ENCODE measurements at places on chromosomes 3 and 15.

- no peak for DNase-seq
Measured at GRCh38 chr3:153242896-153243295, 80.9 kb downstream of the RAP2B start.

GRCh38 chr15:68207176-68207935 lies 2.2 kb upstream of the CALML4 start:
- peak; percentile 52 for DNase-seq

GRCh38 chr3:156176048-156176447 lies 55.7 kb downstream of the KCNAB1 start:
- DNase-seq = no peak

- DNase-seq = no peak
Measured at GRCh38 chr3:159922861-159923312, 65.7 kb upstream of the IL12A start.

DNA sequence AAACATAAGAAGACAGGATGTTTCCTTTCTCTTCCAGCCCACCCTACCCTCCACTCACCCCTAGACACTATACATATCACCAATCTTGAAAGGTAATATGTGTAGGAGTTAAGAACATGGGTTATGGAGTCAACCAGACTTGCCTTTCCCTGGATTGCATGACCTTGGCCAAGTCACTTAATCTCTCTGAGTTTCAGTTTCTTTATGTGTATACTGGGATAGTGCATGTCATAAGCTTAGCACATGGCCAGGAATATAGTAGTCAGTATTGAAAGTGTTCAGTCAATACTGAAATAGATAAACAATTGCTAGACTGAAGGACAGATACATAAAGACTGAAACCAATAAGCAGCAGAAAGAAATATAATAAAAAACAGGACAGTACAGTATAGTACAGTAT lies 283.2 kb upstream of the STT3B start:
- DNase-seq = no peak

- no peak for DNase-seq
Measured at GRCh38 chr3:138172625-138173024, 2.1 kb downstream of the DBR1 start.

GRCh38 chr15:25711691-25712090 lies 151.4 kb downstream of the ATP10A start:
- DNase-seq = no peak

DNA sequence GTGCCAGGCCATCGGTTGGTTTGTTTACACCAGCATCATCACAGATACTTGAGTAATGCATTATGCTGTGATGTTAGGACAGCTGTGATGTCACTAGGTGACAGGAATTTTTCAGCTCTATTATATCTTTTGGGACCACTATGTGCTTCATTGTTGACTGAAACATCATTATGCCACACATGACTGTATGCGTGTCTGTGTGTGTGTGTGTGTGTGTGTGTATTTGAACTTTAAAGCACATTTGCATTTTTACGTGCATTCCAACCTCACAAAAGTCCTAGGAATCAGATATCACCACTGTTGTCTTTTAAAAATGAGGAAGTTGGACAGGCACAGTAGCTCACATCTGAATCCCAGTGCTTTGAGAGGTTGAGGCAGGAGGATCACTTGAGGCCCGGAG lies 223.0 kb downstream of the TBL1XR1 start:
- DNase-seq = no peak

DNA sequence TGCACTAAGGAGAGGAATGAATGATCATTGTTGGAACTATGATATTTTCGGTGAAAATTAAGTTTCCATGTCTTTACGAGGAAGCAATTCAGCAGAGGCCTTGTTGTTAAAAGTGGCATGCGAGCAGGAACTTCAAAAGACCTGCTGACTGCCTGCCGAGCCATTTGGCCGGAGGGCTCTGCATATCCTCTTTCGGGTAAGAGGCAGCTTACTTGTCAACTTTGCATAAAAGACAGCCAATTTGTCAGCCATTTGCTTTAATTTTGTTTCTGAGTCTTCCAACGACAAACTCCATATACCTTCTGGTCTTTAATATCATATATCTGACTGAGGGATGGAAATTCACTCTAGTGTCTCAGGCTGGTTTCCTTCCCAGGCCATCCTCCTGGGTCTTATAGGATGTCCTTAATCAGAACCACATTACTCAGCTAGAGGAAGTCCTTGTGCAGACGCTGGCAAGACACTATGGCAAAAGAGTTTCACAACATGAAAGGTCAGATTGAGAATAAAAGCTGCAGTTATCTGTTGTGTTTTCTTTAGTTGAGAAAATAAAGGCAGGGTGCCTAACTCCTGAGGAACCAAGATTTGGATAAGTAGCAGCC lies 128.7 kb upstream of the WNT5A start:
- DNase-seq = peak; percentile 29

DNA sequence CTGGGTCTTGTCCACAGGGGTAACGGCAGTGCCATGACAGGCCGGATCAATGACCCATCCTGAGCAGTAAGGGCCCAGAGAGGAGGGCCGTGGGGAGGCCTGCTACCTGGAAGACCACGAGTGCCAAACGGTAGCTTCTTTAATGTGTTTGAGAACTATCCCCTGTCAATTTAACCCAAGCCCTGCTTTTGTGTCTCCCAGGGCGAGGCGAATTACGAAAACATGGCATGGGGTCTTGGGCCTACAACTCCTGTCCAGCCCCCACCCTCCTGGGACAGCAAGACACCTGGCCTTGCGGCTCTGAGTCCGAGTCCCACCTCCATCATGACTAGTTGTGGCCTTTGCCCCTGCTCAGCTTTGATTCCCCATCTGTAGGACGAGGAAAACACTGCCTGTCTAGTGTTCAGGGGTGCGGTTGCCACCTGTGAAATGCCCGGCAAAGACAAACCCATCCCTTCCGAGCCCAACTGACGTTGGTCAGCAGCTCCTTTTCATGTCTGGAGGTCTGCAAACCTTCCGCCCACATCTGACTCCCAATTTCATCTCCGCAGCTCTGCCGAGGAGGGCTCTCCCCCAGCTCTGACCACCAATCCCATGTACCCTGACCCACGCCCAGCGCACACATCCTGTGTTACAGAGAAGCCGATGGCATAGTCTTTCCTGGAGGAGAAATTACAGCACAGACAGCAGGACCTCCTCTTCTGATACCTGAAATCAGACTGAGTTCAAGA lies 28.9 kb upstream of the SNRPA1 start:
- DNase-seq = no peak

- DNase-seq = no peak
Measured at GRCh38 chr3:95228416-95228815, 1165.6 kb downstream of the NSUN3 start.

DNA sequence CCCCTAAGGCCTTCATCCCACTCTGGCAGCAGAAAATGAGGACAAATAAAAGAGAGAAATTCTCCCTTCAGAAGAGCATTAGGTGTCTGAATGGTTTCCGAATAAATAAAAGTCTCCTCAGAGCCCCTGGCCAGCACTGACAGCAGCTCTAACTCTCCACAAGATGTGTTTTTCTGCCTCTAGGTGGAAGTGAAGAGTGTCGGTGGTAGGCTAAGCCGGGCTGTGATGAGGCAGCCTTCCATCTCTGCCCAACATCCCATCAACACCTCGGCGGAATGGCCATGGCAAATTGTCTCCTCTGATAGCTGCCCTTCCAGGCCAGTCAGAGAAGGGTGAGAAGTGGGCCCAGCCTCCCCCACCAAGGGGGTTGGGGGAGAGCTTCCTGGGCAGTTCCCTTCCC lies 6.3 kb upstream of the CACNA2D2 start:
- DNase-seq = no peak

- no peak for DNase-seq
Measured at GRCh38 chr3:14867936-14868570, 49.3 kb downstream of the FGD5 start.

DNA sequence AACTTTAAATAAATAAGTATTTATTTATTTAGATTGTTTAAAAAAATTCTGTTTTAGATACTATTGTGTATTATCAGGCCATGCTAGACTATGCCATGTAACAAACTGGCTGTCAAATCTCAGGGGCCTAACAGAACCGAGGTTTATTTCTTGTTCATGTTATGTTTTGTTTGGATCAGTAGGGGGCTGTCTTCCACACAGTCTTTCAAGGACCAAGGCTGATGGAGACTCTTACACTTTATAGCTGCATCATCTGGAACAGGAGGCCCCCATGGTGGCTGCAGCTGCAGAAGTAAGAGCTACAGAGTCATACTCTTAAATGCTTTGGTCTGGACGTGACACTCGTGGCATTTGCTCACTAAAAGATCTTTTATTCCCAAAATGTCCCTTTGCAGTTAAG lies 33.0 kb upstream of the ARL14 start:
- no peak for DNase-seq

GRCh38 chr15:47485419-47485818 lies 231.9 kb upstream of the SEMA6D start:
- DNase-seq = no peak

- no peak for DNase-seq
Measured at GRCh38 chr15:60758961-60759729, 280.2 kb upstream of the ICE2 start.

DNA sequence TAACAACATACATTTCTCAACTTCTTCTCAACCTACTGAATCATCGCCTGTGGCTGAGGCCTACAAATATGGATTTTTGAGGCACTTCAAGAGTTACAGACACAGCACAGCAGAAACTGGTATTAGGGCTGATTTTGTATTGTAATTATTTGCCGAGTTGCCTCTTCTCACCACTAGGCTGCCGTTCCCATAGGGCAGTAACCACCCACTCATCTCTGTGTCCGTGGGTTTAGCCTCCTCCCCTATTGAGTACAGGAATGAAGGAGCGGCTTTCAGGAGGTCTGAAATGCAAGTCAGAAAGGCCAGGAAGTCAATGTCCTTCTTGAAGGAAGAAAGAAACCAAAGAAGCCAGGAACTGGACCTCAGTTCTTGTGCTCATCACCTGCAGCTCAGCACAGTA lies 220.8 kb downstream of the MTHFS start:
- DNase-seq = no peak

DNA sequence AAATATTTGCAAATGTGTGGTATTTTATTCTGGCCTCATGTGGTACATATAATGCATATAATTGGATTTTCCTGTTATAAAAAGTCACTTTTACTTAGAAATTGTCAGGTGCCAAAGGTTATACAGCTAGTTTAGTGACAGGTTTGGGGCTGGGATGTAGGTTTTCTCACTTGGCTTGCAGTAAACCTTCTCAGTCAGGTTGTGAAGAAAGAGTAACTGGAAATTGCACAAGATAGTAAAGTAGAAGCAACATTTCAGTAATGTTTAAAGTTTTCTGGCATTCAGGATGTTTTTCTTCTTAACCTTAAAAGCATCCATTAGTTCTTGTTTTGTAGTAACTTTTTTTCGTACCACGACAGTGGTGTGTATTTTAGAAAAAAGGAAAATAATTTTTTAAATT lies 53.9 kb downstream of the MEF2A start:
- DNase-seq = no peak

DNA sequence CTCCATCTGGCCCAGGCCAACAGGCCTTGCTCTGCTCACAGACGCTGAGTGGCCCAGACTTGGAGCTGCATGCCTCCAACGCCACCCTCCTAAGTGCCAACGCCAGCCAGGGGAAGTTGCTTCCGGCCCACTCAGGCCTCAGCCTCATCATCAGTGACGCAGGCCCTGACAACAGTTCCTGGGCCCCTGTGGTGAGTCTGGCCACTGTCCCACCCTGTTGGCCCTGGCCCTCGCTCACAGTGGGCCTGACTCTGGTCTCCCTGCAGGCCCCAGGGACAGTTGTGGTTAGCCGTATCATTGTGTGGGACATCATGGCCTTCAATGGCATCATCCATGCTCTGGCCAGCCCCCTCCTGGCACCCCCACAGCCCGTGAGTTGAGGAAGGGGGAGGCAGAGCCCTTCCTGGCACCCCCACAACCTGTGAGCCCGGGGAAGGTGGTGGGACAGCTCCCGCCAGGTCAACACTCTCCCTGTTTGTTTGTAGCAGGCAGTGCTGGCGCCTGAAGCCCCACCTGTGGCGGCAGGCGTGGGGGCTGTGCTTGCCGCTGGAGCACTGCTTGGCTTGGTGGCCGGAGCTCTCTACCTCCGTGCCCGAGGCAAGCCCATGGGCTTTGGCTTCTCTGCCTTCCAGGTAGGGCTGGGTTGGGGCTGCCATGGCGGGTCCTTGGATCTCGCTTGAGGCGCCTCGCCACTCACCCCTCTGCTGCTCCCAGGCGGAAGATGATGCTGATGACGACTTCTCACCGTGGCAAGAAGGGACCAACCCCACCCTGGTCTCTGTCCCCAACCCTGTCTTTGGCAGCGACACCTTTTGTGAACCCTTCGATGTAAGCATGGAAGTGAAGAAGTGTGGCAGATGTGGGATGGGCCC lies 10.0 kb downstream of the NT5DC2 start:
- peak; percentile 66 for DNase-seq

GRCh38 chr3:55297245-55297644 lies 189.9 kb downstream of the WNT5A start:
- DNase-seq = no peak

DNA sequence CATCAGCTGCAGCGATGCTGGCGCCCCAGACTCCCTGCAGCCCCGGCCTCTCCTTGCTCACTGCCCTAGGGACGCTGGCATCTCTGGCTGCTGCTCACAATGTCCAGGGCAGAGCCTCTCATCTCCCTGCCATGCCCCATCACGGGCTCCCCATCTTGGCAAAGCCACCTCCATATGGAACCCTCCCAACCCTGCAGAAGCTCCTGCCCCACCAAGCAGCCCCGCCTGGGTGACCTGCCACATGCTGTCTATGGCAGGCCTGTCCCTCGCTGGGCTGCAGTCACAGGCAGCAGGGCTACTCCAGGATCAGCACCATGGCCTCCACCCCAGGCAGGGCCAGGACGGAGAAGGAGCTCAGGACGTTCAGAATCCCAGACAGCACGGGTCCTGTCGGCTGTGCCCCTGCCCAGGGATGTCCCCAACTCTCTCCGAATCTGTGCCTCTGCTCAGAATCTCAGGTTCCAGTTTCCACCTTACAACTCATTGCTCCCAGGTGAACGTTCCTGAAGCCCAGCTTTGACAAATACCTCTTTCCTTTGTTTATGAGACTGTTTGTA lies 58.4 kb downstream of the PLXNA1 start:
- DNase-seq = peak; percentile 58

GRCh38 chr3:49566312-49566711 lies 12.0 kb downstream of the BSN start:
- peak; percentile 65 for DNase-seq

GRCh38 chr3:105816833-105817232 lies 52.0 kb downstream of the CBLB start:
- DNase-seq = no peak

GRCh38 chr3:129441215-129441614 lies 1.2 kb downstream of the IFT122 start:
- DNase-seq = no peak

GRCh38 chr3:108090049-108090700 lies 656 bp downstream of the CD47 start:
- DNase-seq = peak; percentile 63

DNA sequence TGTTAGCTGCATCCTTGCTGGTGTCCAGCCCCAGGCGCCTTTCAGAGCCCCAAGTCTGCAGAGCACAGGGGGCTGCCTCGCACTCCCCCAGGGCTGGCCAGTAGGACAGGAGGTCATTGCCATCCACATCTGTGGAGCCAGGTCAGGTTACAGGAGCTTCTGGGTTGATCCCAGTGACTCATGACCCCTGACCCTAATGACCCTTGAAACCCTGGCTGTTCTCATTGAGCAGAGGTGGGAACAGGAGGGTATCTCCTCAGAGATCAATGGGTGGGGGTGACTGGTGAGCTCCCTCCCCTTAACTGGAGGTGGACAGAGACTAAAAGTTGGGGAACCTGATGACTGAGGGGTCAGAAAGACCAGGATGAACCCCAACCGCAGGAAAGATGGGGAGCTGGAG lies 6.1 kb upstream of the SLC26A6 start:
- DNase-seq = no peak

Measured in H7 (cell line).